ENCODE measurements at places on chromosomes 7 and 10. TPM values are rescaled to one million over a fixed set of nuclear protein-coding genes. Genes with fewer than 3 reads are reported as not detected.
A peak's percentile ranks its signal among the peaks of the same experiment; 100 is the strongest.

DNA sequence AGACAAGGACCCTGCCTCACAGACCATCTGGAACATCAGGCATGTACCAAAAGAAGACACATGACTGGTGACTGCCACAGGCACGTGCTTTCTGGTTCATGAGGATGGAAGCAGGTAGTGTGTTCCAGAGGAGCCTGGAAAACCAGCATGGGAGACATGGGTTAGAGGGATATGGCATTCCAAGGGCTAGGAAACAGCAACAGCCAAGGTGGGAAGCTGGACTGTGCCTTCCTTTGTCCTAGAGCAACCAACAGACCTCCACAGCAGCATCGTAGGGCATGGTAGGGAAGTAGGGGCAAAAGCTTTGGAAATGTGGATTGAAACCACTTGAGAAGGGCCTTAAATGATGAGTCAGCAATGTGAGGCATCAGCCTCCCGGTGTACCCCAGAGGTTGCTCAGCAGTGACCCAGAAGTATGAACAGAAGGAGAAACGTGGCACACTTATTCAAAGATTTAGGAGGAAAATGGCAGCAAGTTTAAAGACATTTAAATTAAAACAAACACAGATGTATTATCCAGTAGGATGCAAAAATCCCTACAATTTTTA, 51.0 kb downstream of the PRLHR start:
- no peaks in the 10 kb centered on the region for H3K36me3 ChIP-seq
- H3K27me3 ChIP-seq = no peaks in the 10 kb centered on the region
- H3K27ac ChIP-seq = no peak overlapping the region

DNA sequence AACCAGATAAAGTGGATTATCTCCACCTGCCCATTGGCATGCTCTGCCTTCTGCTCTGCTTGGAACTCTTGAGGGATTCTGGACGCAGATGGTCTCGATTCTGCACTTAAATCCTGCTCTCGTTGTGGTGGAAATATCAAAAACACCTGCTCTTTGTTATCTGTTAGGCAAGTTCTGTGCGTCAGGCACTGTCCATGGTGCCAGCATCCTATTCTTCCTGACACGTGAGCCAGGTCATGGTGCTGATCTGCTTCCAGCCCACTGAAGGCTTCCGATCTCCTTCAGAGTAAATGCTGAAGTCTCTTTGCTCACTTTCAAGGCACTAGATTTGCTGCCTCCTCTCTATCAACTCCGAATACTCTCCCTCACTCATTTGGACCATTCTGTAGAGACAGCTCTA, 505.6 kb downstream of the HTR7 start:
- H3K36me3 ChIP-seq = no peaks in the 10 kb centered on the region
- H3K4me3 ChIP-seq = no peak overlapping the region
- no peaks in the 10 kb centered on the region for H3K4me1 ChIP-seq
- no peak for DNase-seq

- H3K36me3 ChIP-seq = no peaks in the 10 kb centered on the region
- H3K27me3 ChIP-seq = no peaks in the 10 kb centered on the region
- H3K4me1 ChIP-seq = peaks cover 13% of the 10 kb centered on the region
- no peak overlapping the region for H3K4me3 ChIP-seq
- no peak overlapping the region for H3K27ac ChIP-seq
- no peak for DNase-seq
Measured at GRCh38 chr7:325051-325798, 35.3 kb downstream of the FOXL3 start.

Gene GJD4
- not detected for total RNA-seq

Gene NYAP1
- total RNA-seq = 0.44 TPM

DNA sequence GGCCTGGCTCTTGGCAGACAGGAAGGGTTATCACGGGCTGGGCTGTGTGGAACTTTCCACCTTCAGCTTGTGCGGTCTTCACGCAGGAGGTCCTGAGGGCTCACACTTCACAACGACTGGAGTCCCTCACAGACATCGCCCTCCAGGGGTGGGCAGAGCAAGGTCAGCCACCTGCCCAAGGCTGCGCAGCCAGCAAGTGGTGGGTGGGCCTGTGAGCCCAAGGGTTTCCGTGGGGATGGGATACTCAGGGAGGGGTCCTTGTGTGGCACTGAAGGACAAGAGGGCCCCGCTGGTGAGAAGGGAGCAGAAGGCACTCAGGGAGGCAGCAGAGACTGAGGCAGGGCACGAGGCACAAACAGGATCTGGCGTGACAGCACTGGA, 22.0 kb downstream of the PDIA4 start:
- no peaks in the 10 kb centered on the region for H3K4me1 ChIP-seq
- no peak overlapping the region for H3K4me3 ChIP-seq
- DNase-seq = no peak
- peaks cover 22% of the 10 kb centered on the region for H3K36me3 ChIP-seq
- H3K27ac ChIP-seq = no peak overlapping the region

DNA sequence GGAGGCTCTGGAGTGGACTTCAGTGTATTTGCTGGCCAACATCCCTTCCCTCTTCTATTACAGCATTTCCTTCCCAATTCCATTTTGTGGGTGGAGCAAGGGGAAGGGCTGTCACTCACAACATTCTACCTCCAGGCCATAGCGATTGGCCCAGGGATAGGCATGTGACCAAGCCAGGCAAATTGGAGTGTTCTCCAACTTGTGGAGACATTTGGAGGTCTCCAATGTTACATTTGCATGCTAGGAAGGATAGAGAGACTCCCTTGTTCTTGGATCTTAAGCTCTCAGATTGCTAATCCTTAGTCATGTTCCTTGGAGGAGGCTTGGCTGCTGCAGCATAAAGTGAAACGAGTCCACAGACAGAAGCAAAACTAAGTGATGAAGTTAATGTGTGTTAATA, 95.6 kb upstream of the KIF5B start:
- no peak for DNase-seq

Gene ADAP1
- total RNA-seq = 107 TPM

GRCh38 chr7:142112086-142112485, 568 bp downstream of the MGAM2 start:
- no peak for DNase-seq
- no peaks in the 10 kb centered on the region for H3K27me3 ChIP-seq
- no peak overlapping the region for H3K4me3 ChIP-seq
- no peaks in the 10 kb centered on the region for H3K36me3 ChIP-seq
- H3K27ac ChIP-seq = no peak overlapping the region
- no peaks in the 10 kb centered on the region for H3K4me1 ChIP-seq

- no peak overlapping the region for H3K4me3 ChIP-seq
- H3K36me3 ChIP-seq = no peaks in the 10 kb centered on the region
- no peak overlapping the region for H3K27ac ChIP-seq
Measured at GRCh38 chr10:1809139-1809741, 71.9 kb upstream of the ADARB2 start.

Gene PKD2L1
- total RNA-seq = 0.50 TPM

Gene GPER1
- total RNA-seq = 5.7 TPM

Gene PROSER2
- 12.9 TPM for total RNA-seq

GRCh38 chr10:76880931-76881330, 756.7 kb downstream of the KCNMA1 start:
- DNase-seq = no peak
- no peak overlapping the region for H3K4me3 ChIP-seq
- H3K27me3 ChIP-seq = no peaks in the 10 kb centered on the region
- H3K27ac ChIP-seq = no peak overlapping the region

Gene CDC123
- 47.9 TPM for total RNA-seq

- H3K4me1 ChIP-seq = no peaks in the 10 kb centered on the region
- H3K4me3 ChIP-seq = no peak overlapping the region
- H3K27me3 ChIP-seq = no peaks in the 10 kb centered on the region
Measured at GRCh38 chr7:150856303-150857275, 4.3 kb downstream of the AOC1 start.

DNA sequence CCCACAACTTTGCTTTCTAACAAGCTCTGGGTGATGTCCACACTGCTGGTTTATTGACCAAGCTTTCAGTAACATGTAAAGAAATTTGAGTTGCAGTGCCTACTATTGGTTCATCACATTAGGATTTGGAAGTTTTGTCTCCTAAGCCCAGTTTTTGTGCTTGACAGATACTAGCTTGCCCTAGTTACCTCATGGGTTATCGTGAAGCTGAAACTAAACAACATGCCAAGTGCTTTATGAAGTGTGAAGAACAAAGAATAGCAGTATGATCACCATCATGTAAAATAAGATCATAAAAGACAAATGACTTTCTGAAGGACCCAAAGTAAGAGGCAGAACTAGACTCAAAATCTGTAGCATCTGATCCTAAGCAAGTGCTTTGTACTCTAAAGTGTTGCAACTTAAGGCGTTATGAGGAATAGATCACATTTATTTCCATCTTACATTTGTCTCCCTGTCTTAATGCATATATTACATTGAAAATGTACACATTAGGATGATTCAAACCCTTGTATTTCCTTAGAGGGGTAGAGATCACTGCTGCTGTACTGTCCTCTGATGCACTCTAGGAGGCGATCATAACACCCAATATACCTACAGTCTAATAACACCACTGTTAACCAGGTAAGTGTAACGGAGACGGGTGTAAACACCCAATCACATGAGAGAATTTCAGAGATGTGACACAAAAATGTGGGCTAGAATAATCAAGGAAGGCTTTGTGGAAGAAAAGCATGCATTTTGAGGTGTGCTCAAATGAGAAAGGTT, 71.3 kb downstream of the NRCAM start:
- no peak overlapping the region for H3K4me3 ChIP-seq
- H3K27ac ChIP-seq = no peak overlapping the region
- no peaks in the 10 kb centered on the region for H3K4me1 ChIP-seq

DNA sequence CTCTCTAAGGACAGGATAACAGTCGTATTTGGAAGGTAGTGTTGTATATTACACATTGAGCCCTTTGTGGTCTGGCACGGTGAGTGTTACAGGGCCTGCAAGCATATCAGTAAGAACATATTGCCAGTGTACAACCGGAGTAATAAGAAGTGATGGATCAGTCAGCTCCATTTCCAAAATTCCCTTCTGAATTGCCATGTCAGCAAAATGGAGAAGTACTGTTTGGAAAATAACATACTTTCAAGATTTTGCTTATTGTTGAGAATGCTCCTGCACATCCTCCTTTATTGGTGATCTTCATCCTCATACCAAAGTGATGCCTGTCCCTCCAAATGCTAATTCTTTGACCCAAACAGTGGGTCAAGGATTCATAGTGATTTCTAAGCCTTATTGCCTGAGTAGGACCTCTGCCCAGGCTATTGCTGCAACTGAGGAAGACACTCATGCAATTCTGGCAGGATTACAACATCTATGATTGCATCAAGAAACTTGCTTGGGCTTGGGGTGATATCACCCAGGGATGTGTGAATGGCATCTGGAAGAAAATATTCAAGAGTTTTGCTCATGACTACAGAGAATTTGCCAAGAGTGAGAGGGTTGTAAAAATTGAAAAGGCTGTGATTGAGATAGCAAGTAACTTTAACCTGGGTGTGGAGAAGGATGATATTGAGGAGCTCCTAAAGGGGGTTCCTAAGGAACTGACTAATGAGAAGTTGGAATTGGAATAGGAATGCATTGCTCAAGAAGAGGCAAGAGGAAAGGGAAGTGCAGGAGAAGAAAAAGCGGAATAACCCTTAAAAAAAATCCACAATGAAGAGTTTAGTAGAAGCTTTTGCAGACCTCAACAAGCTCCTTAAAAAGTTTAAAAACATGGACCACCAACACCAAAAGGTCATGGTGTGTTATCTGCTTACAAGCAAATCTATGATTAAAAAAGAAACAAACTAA, 452.2 kb upstream of the SORCS1 start:
- no peaks in the 10 kb centered on the region for H3K4me1 ChIP-seq
- no peaks in the 10 kb centered on the region for H3K27me3 ChIP-seq
- H3K36me3 ChIP-seq = no peaks in the 10 kb centered on the region
- no peak overlapping the region for H3K27ac ChIP-seq
- DNase-seq = no peak

Gene BTBD16
- 0.13 TPM for total RNA-seq

Gene ENKUR
- 0.48 TPM for total RNA-seq

Gene PTF1A
- total RNA-seq = not detected

Gene COL1A2
- 55.6 TPM for total RNA-seq

DNA sequence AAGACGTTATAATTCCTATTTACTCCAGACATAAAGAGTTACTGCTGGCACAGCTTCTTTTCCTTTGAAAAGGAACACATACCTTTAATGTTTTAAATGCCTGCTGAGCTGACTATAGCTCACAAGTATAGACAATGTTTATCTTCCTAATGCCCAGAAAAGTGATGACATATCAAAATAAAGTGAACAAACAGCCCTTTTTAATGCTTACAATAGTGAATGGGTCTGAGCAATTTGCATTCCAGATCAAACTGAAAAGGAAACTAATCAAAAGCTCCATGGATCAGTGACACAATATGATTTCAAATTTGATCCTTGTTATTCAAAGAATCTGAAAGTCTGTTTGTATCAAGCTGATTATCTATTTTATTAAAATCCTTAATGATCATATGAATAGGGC, 233.6 kb upstream of the SEMA3E start:
- no peaks in the 10 kb centered on the region for H3K4me1 ChIP-seq
- H3K4me3 ChIP-seq = no peak overlapping the region
- no peaks in the 10 kb centered on the region for H3K36me3 ChIP-seq
- H3K27me3 ChIP-seq = no peaks in the 10 kb centered on the region

Gene EEPD1
- 10.0 TPM for total RNA-seq

DNA sequence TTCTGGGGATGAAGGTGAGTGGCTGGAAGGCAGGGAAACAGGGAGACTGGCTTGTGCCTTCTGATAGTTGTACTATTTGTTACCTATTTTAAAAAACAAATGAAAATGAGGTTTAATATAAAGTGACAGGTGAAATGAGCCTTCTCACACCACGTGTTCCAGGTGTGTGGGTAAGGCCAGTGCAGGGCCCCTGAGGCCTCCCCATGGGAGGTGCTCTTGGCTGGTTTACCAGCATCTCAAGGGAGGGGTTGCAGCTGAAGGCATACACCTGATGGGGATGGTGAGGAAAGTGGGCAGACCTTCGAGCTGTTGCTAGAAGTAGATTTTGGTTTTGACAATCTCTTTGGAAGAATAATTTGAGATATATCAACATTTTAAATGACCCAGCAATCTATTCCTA, 103.6 kb downstream of the ARHGAP22 start:
- no peak overlapping the region for H3K4me3 ChIP-seq
- DNase-seq = peak; percentile 7
- H3K27me3 ChIP-seq = no peaks in the 10 kb centered on the region
- H3K27ac ChIP-seq = no peak overlapping the region
- H3K36me3 ChIP-seq = no peaks in the 10 kb centered on the region
- no peaks in the 10 kb centered on the region for H3K4me1 ChIP-seq

DNA sequence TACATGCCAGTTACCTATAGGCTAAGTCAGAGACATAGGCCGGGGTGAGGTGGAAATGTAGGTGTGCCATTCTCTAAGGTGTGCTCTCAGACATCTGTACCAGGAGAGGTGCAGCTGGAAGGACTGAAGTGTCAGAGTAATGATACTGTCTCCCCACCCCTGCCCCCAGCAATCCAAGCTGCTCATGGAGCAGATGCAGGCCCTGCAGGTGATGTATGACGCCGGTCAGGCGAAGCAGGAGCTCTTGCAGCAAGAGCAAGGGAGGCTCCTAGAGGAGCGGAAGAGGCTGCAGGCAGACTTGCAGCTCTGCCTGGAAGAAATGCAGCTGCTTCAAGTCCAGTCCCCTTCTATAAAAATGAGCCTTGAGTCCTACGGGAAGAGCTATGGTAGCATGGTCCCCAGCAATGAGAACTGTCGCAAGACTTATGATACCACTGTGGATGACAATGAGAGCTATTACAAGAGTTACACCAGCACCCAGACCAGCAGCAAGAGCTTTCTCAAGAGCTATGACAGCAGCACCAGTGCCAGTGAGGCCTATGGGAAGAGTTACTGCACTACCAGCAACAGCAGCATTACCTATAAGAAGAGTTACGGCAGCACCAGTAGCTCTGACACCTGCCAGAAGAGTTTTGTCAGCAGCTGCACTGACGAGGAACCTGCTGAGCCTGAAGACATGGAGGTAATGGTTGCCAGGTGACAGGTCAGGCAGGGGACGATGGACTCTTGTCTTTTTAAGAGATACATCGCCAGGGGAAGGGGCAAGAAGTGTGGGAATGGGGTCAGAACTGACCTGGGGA, 18.4 kb upstream of the FLNC start:
- H3K4me1 ChIP-seq = no peaks in the 10 kb centered on the region
- H3K4me3 ChIP-seq = no peak overlapping the region
- DNase-seq = no peak
- no peaks in the 10 kb centered on the region for H3K36me3 ChIP-seq
- no peaks in the 10 kb centered on the region for H3K27me3 ChIP-seq

Gene SORBS1
- 17.6 TPM for total RNA-seq

Data from colonic mucosa (tissue), 4 donors.